GM23338 (cell line): ENCODE measurements at places on chromosomes 6 and 20.

DNA sequence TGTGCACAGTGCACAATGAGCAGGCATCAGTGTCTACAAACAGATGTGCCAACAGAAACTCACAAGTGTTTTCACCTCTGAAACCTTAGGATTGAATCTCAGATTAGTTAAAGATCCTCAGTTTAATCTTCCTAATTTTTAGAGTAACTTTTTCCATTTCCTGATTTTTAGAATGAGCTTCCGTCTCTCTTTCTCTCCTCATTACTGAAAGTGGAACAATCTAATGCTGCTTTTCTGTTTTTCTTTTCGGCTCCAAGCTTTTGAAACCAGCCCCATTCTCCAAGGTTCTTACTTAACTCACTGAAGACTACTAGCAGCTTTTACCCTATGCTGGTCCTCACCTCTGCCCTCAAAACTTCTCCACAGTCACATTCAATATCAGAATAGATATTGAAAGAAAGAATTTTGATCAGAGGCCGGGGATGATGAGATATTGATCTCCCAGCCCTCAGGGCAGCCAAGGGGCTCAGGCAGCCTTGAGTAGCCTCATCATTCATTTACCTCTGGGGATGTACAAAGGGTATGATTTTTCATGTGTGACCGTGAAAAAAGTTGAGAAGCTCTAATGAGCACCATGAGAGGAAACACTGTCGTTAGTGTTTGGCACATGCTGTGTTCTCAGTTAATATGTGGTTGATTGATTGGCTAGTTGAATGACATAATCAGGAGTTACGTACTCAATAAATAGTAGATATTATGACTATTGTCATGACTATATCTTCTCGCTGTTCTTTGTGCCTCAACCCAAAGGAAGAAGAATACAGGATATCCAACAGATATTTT lies 11.9 kb upstream of the STK38 start:
- no peak for DNase-seq
- no peaks in the 10 kb centered on the region for H3K27me3 ChIP-seq
- no peak overlapping the region for H3K4me3 ChIP-seq
- H3K4me1 ChIP-seq: no peaks in the 10 kb centered on the region

DNA sequence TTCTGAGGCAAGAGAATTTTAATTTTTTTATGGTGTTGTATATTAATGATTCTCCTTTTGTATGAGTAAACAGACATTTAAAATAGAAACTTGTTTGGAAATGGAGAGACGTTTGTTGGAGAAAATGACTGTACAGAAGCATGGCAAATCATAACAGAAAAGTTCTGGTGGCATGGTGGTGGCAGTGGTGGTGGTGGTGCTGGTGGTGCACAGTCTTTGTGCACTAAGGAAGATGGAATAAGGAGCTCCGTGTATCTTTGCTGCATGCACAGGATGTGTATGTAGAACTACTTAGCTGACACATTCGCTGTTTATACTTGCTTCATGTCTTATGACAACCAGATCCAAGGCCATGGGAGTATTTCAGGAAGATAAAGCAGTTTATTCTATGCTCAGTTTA lies 294.9 kb downstream of the UTRN start:
- H3K27me3 ChIP-seq: no peaks in the 10 kb centered on the region
- no peaks in the 10 kb centered on the region for H3K36me3 ChIP-seq
- no peak for DNase-seq

DNA sequence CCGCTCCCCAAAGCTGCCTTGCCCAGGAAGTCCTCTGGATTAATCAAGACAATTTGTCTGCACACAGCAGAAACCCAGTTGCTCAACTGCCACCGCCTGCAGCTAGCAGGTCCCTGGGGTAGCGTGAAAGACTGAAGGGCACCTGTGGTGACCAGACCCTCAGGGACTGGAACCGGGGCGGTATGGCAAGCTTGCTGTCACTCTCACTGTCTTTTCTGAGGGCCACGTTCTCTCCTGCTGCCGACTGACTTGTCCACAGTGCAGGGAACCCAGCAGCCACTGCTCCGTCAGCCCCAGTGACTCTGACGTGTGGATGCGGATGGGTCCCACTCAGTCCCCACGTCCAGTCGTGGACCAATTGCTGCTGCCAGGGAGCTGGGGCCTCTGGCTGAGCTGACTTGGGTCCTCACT lies 72.8 kb upstream of the PMEPA1 start:
- H3K4me3 ChIP-seq: no peak overlapping the region
- H3K4me1 ChIP-seq: peaks cover 5% of the 10 kb centered on the region; the same call in 1 of the 2 replicates
- no peak for DNase-seq
- no peak overlapping the region for H3K27ac ChIP-seq
- H3K36me3 ChIP-seq: no peaks in the 10 kb centered on the region

DNA sequence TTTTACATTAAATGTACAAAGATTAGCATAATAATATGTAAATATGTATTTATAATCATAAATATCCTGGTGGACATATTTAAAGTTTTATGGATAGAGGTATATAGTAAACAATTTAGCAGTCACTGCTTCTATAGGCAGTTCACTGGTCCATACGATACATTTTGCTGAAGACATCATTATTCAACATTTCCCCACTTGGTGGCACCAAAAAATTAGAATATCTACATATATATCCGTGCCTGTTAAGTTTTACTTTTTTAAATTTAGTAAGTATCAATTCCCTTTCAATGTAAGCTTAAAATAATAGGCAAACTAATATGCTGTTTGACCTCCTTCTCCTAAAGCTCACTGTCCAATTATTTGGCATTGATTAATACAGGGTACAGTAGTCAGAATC lies 64.2 kb downstream of the LMBRD1 start:
- no peaks in the 10 kb centered on the region for H3K27me3 ChIP-seq
- no peak overlapping the region for H3K4me3 ChIP-seq
- no peak for DNase-seq
- H3K27ac ChIP-seq: no peak overlapping the region
- H3K36me3 ChIP-seq: 0 out of 2 replicates have a peak, but pooled peaks cover 3% of the 10 kb centered on the region
- no peaks in the 10 kb centered on the region for H3K4me1 ChIP-seq

DNA sequence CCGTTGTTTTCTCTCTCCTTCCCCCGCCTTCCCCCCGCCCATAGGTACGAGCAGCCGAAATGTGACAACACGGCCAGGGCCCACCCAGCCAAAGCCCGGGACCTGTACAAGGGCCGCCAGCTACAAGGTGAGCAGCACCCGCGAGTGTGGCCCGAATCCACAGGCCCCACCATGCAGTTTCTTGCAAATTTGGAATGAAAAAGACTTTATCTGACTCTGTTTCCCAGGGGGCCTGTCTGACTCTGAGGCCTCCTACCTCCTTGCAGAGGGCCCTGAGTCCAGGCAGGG lies 167.1 kb downstream of the SMOC2 start:
- no peak overlapping the region for H3K4me3 ChIP-seq
- no peaks in the 10 kb centered on the region for H3K4me1 ChIP-seq
- H3K36me3 ChIP-seq: no peaks in the 10 kb centered on the region
- DNase-seq: no peak

GRCh38 chr20:50645253-50646068 lies 45.9 kb downstream of the RIPOR3 start:
- no peaks in the 10 kb centered on the region for H3K27me3 ChIP-seq
- H3K36me3 ChIP-seq: peaks cover 5% of the 10 kb centered on the region; the same call in 1 of the 2 replicates
- H3K4me3 ChIP-seq: no peak overlapping the region

GRCh38 chr6:91185072-91185471 lies 598.2 kb upstream of the MAP3K7 start:
- H3K4me1 ChIP-seq: no peaks in the 10 kb centered on the region
- no peak overlapping the region for H3K4me3 ChIP-seq
- no peaks in the 10 kb centered on the region for H3K36me3 ChIP-seq
- H3K27ac ChIP-seq: no peak overlapping the region
- no peaks in the 10 kb centered on the region for H3K27me3 ChIP-seq

GRCh38 chr20:63486300-63486855 lies 12.5 kb downstream of the EEF1A2 start:
- H3K27ac ChIP-seq: no peak overlapping the region
- H3K4me1 ChIP-seq: peaks cover 6% of the 10 kb centered on the region; the same call in 1 of the 2 replicates
- DNase-seq: no peak
- no peaks in the 10 kb centered on the region for H3K36me3 ChIP-seq
- H3K4me3 ChIP-seq: no peak overlapping the region

GRCh38 chr6:28751963-28752350 lies 171.8 kb downstream of the TRIM27 start:
- H3K4me1 ChIP-seq: peaks cover 22% of the 10 kb centered on the region
- H3K36me3 ChIP-seq: no peaks in the 10 kb centered on the region
- no peak for DNase-seq
- H3K27me3 ChIP-seq: peaks cover 15% of the 10 kb centered on the region

DNA sequence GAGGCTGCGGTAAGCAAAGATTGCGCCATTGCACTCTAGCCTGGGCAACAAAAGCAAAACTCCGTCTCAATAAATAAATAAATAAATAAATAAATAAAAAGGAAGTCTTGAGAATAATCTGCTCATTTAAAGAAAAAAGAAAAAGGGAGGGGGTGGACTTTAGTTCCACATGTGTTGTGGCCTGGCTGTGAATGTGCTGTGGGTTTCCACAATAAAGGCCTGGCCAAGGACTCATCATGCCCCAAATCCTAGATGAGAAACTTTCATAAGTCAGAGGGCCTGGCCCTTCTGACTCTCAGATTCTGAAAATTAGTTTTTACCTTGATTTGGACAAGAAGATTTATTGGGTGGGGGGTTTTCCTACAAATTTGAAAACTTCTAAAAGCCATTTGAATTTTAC lies 48.4 kb downstream of the RIOK1 start:
- no peaks in the 10 kb centered on the region for H3K4me1 ChIP-seq
- no peak overlapping the region for H3K27ac ChIP-seq
- no peaks in the 10 kb centered on the region for H3K27me3 ChIP-seq
- no peaks in the 10 kb centered on the region for H3K36me3 ChIP-seq
- DNase-seq: no peak
- no peak overlapping the region for H3K4me3 ChIP-seq

DNA sequence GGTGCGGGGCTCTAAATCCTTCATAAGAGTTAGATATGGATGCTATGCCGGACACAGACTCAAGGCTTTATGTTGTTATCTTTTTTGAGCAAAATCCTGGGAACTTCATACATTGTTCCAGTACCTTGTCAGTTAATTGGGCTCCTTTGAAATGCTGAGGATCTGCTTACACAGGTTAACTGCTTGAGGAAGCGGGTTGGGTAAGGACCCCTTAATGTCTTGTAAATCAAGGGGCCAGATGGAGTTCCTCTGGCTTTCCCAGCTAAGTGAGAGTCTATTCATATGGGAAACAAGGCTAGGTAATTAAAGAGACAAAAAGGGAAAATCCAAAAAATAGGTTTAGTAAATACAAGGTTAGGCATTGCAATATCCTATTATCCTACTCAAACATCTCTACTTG lies 141.5 kb downstream of the OR2B2 start:
- no peaks in the 10 kb centered on the region for H3K36me3 ChIP-seq
- H3K4me1 ChIP-seq: peaks cover 25% of the 10 kb centered on the region
- DNase-seq: peak; percentile 95
- no peak overlapping the region for H3K27ac ChIP-seq
- peak overlapping the region; percentile 48; the same call in 1 of the 2 replicates for H3K4me3 ChIP-seq

DNA sequence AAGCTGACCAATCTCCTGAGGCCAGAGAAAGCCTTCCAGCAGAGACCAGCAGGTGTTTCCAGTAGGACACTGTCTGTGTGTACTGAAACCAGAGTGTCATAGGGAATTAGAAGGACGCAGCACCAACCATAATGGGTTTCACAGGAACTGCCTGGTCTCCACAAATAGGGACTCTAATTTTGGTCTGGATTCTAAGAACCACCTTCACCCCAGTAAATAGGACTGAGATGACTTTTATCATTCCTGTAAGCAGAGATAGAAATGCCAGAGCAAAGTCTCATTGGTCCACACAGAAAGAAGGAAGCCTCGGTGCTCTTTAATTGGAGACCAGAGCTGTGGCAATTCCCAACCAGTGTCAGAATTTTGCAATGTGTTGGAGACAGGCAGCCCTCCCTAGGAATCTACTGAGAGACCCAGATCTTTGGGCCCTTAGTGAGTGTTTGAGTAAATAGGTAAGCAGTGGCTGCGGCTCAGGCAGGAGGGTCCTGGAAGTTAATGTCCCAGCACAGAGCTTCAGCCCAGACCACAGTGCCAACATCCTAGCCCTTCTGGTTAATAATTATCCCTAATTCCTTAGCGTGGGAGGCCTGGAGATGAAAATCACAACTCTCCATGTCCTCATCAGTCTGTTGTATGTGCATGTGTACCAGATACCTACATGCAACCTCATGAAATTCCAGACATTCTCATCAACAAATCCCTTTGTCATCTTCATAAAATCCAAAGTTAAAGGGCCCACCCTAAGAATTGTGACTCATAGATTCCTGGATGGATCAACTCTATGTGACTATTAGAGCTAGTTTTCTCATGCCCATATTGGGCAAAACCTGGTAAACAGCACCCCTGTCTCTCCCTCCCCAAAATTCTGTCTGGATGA lies 81.2 kb downstream of the UNC5CL start:
- H3K27ac ChIP-seq: no peak overlapping the region
- no peaks in the 10 kb centered on the region for H3K4me1 ChIP-seq
- H3K36me3 ChIP-seq: no peaks in the 10 kb centered on the region

GRCh38 chr20:1417273-1417672 lies 24.4 kb upstream of the FKBP1A start:
- H3K4me1 ChIP-seq: no peaks in the 10 kb centered on the region
- no peaks in the 10 kb centered on the region for H3K36me3 ChIP-seq
- no peak overlapping the region for H3K4me3 ChIP-seq

DNA sequence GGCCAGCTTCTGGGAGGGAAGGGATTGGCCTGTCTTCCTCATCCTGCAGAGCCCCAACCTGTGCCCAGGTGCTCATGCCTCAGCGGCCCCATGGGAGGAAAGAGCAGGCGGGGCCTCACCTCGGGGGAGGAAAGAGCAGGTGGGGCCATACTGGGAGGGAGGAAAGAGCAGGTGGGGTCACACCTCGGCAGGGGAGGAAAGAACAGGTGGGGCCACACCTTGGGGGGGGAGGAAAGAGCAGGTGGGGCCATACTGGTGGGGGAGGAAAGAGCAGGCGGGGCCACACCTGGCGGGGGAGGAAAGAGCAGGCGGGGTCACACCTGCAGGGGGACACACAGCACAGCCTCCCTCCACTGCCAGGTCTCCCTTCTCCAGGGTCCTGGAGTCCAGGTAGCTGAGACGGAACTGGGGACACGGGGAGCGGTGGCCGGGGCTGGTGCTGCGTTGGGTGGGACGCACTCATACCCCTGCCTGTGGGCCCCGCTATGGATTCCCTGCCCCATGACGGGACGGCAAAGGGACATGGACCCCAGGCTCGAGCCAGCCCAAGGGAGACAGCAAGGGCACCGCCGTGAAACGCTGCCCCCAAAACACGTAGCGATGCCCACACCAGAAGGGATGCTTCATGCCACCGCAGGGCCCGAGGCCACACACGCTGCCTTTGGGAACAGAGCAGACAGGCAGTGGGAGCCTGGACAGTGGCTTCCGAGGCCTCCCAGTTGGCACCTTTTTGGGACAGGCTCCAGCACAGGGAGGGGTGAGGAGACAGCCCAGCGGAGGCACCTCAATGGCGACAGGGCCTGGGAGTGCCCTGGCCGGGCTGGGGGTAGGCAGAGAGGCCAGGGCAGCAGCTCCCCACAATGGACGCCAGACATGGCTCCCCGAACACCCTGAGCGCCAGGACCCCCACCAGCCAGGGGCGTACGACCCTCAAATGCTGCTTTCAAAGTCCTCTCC lies 43.3 kb upstream of the CHRNA4 start:
- no peak overlapping the region for H3K27ac ChIP-seq
- no peaks in the 10 kb centered on the region for H3K27me3 ChIP-seq
- no peak overlapping the region for H3K4me3 ChIP-seq
- H3K36me3 ChIP-seq: no peaks in the 10 kb centered on the region
- H3K4me1 ChIP-seq: peaks cover 3% of the 10 kb centered on the region; the same call in 1 of the 2 replicates
